ENCODE measurements at places on chromosomes 5 and 9.

- no peak for DNase-seq
These were observed 872 bp downstream of the TXNDC15 start for GRCh38 chr5:134874831-134875655.

- DNase-seq, result no peak
These were observed 235.1 kb upstream of the PRR16 start for GRCh38 chr5:120229036-120229435.

- DNase-seq, result no peak
These were observed 255.7 kb upstream of the RGMB start for GRCh38 chr5:98517560-98518366.

- DNase-seq, result no peak
These were observed 293.2 kb downstream of the HCN1 start for GRCh38 chr5:45402804-45403455.

- DNase-seq, result no peak
These were observed 11.4 kb upstream of the GRPEL2 start for GRCh38 chr5:149333711-149334443.

- DNase-seq, result no peak
These were observed 6.2 kb downstream of the SKP2 start for GRCh38 chr5:36158144-36158543.

DNA sequence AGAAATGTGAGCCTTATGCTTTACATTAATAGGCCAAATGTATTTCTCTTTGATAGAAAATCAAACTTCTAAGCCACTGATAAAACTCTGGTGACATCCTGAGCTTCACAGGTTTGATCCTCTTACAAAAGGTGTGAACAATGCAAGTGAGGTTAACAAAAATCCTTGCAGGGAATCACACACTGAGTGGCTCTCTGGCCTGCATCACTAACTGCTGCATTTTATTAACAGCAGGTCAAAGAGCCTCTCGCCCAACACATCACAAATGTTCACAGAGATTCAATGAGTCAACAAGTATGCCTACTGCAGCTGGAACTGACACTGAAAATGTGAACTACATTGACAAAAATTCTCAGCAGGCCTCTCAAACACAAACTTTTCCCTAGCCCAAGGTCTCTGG, 122.3 kb downstream of the SEMA5A start:
- no peak for DNase-seq

DNA sequence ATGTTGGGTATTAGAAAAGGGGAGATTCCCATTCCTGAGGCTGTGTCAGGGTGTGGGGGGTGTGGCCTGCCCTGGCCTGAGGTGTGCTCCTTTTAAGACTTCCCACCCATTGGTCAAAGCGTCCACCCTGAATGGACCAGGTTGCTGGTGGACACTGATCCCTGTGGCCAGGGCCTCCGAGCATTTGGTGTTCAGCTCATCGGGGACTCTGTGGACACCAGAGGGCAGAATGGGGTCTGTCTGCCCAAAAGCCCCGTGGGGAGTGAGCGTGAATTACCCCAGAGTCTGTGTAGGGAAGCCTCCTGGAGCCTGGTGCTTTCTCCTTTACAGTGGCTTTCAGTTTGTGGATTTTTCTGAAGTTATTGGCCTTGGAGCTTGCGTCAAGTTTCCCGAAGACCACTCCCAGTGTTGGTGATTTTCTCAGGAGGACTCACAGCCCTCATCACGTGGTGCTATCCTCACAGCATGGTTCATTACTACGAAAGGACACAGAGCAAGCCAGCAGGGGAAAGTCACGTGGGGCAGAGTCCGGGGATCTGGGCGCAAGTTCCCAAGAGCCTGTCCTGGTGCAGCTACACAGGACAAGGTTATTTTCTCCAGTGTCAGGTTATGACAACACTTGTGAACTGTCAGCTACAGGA, 55.5 kb downstream of the TENT4A start:
- no peak for DNase-seq

DNA sequence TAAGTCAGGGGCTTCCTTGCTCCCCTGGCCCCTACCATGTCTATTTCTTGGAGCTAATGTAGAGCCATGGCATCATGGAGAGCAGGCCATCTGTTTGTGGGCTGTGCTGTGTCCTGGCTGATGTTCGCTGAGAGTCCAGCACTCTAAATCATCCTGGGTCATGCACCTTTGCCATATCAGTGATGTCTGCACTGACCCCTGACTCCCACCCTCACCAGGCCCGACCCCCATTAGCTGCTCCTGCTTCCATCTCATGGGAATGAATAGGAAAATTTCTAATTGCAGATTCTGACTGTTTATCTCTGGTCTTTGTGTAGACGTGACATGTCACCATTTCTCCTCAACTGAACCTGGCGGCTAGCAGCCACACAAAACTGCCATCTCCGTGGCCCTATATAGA, 236.9 kb downstream of the NSG2 start:
- no peak for DNase-seq

DNA sequence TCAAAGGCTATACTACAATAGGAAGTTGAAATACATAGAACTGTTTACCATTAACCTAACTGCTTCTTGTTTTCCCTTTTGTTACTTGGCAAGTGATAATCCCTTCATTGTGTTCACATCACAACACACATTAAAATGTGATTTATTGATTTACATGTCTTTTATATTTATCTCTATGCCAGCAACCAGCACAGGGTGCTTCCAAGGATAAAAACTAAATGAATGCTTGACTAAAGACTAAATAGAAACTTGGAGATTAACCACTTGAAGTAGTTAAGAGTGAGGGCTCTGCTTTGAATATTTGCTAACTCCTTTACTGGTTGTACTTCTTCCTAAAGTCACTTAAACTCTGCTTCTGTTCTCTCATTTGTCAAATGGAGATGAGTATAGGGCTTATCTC, 1730.6 kb downstream of the EFNA5 start:
- DNase-seq, result no peak

DNA sequence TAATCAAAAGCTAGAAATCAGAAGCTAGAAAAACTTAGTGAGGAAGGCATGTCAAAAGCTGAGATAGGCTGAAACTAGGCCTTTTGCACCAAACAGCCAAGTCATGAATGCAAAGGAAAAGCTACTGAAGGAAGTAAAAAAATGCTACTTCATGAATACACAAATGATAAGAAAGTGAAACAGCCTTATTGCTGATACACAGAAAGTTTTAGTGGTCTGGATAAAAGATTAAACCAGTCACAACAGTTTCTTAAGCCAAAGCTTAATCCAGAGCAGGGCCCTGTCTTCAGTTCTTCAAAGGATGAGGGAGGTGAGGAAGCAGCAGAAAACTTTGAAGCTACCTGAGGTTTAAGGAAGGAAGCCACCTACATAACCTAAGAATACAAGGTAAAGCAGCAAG, 102.5 kb upstream of the SH3GL2 start:
- no peak for DNase-seq
